T-helper 1 cell treated with Interleukin-12 subunit alpha and Interleukin-12 subunit beta and Interleukin-4 antibody, amounts not matched to agents 30 ng/mL and 1 ng/mL, for 36 hours (primary cell): ENCODE measurements at places on chromosomes 16 and 17. TPM values are rescaled to one million over a fixed set of nuclear protein-coding genes. Genes with fewer than 3 reads are reported as not detected.

Gene MRPS23
- total RNA-seq = 40.5 and 42.3 TPM in 2 replicates

Gene ERN2
- total RNA-seq = not detected in 2 replicates

Gene LRRC37A
- 2.3 and 3.5 TPM in 2 replicates for total RNA-seq

Gene PMP22
- total RNA-seq = 0.22 TPM in 1 of 2 replicates, not detected in the other

Gene KRTAP4-9
- total RNA-seq = not detected in 2 replicates

Gene KRT36
- not detected in 2 replicates for total RNA-seq

Gene ABCA3
- total RNA-seq = 7.3 and 7.9 TPM in 2 replicates

Gene MPP2
- 0.86 and 1.2 TPM in 2 replicates for total RNA-seq

Gene SETD6
- 14.0 and 20.9 TPM in 2 replicates for total RNA-seq

Gene CCDC154
- total RNA-seq = 1.8 and 3.2 TPM in 2 replicates

Gene MFSD6L
- 0.39 and 0.49 TPM in 2 replicates for total RNA-seq

Gene SKAP1
- 83.4 and 84.4 TPM in 2 replicates for total RNA-seq

Gene OR2C1
- total RNA-seq = not detected in 2 replicates

Gene KRT15
- not detected in 2 replicates for total RNA-seq

Gene FNDC8
- total RNA-seq = 0.15 TPM in 1 of 2 replicates, not detected in the other

Gene PABPN1L
- total RNA-seq = not detected in 2 replicates

Gene IGSF6
- 0.12 and 0.15 TPM in 2 replicates for total RNA-seq

Gene TBC1D3D
- total RNA-seq = 0.80 and 1.8 TPM in 2 replicates

Gene PSMD12
- total RNA-seq = 58.1 and 63.2 TPM in 2 replicates

Gene VTN
- total RNA-seq = 0.12 and 0.41 TPM in 2 replicates

Gene KRTAP2-1
- total RNA-seq = not detected in 2 replicates

Gene KRT39
- total RNA-seq = not detected in 2 replicates

Gene MRM1
- total RNA-seq = 10.3 and 10.6 TPM in 2 replicates

Gene TMED6
- 2.4 and 3.3 TPM in 2 replicates for total RNA-seq

Gene OR1D2
- not detected in 2 replicates for total RNA-seq

Gene VMO1
- total RNA-seq = 0.51 TPM in 1 of 2 replicates, not detected in the other

Gene PPP1R27
- not detected in 2 replicates for total RNA-seq

Gene KCNH6
- total RNA-seq = not detected in 2 replicates

Gene TOX3
- total RNA-seq = not detected in 2 replicates

Gene HS3ST3A1
- total RNA-seq = 11.3 and 11.8 TPM in 2 replicates

Gene ADGRG1
- 3.9 and 4.5 TPM in 2 replicates for total RNA-seq

Gene SRCIN1
- total RNA-seq = 0.42 TPM in 1 of 2 replicates, not detected in the other

Gene WFDC1
- not detected in 2 replicates for total RNA-seq

Gene TUBG2
- 8.1 and 9.4 TPM in 2 replicates for total RNA-seq

Gene BCAR1
- not detected in 2 replicates for total RNA-seq

Gene ZNF750
- total RNA-seq = not detected in 2 replicates

Gene ZNF200
- total RNA-seq = 19.6 and 20.1 TPM in 2 replicates

Gene ABAT
- total RNA-seq = 10.4 and 10.7 TPM in 2 replicates

Gene SLC12A3
- total RNA-seq = not detected in 2 replicates

Gene HSF5
- total RNA-seq = 0.47 and 0.63 TPM in 2 replicates

Gene PPP1R9B
- 179 and 183 TPM in 2 replicates for total RNA-seq
